Anterior cingulate cortex (tissue), 58 donors: ENCODE measurements at places on chromosomes 7 and 10.
A peak's percentile ranks its signal among the peaks of the same experiment; 100 is the strongest.

GRCh38 chr10:81019029-81019890, 481.6 kb downstream of the SH2D4B start:
- no peak for DNase-seq

DNA sequence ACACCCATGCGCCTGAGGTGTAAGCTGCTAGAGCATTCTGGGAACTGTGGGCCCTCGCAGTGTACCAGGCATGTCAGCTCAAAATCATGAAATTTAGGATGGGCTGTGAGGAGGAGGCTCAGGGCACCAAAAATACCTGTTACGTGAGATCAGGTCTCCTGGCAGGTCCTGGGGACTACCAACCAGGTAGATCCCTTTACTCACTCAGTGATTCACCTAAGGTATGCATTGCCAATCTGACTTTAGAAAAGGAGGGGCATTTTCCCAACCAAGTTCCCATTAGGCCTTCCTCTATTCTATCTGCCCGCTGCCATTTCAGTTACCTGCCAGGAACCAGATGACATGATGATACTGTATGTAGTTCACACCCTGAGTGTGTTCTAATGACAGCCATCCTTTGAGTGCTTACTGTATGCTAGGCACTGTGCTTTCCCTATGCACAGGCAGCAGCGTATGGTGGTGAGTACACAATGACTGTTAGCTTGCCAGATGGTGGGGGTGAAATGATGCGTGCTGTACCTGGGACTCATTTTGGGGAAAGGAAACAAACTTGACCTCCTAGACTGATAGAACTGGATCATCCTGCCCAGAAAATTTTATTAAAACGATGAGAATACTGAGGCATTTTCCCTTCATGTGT, 62.0 kb downstream of the CFAP58 start:
- no peak for DNase-seq

- no peak for DNase-seq
Measured at GRCh38 chr10:24958091-24958720, 5.8 kb upstream of the PRTFDC1 start.

GRCh38 chr10:71265201-71265575, 52.8 kb downstream of the UNC5B start:
- no peak for DNase-seq

- DNase-seq = peak; percentile 66
Measured at GRCh38 chr7:74606101-74606908, 51.2 kb upstream of the GTF2I start.

- DNase-seq = no peak
Measured at GRCh38 chr7:36366005-36366717, 23.5 kb upstream of the ANLN start.

GRCh38 chr10:8063128-8063908, 8.8 kb downstream of the GATA3 start:
- DNase-seq = no peak
